ENCODE measurements at places on chromosomes 12 and 14.

DNA sequence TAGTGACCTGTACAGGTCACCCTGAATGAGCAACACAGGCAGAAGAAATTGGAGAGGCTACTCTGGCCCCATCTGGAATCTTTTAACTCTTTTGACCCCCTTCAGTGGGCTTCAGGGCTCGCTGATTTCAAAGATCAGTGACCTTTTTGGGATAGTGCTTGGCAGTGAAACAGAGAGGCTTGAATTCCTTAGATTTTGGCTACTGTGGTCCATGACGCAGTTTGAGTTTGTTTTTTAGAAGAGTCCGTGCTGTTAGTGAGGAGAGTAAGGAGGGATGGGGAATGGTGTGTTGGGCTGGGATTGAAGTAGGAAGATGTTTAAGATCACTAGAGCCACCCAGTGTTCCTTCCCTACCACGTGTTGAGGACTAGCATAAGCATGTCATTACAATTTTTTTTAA lies 16.5 kb downstream of the TMEM30B start:
- no peak for DNase-seq

- no peak for DNase-seq
These were observed 121.9 kb upstream of the ATF1 start for GRCh38 chr12:50642035-50642451.

DNA sequence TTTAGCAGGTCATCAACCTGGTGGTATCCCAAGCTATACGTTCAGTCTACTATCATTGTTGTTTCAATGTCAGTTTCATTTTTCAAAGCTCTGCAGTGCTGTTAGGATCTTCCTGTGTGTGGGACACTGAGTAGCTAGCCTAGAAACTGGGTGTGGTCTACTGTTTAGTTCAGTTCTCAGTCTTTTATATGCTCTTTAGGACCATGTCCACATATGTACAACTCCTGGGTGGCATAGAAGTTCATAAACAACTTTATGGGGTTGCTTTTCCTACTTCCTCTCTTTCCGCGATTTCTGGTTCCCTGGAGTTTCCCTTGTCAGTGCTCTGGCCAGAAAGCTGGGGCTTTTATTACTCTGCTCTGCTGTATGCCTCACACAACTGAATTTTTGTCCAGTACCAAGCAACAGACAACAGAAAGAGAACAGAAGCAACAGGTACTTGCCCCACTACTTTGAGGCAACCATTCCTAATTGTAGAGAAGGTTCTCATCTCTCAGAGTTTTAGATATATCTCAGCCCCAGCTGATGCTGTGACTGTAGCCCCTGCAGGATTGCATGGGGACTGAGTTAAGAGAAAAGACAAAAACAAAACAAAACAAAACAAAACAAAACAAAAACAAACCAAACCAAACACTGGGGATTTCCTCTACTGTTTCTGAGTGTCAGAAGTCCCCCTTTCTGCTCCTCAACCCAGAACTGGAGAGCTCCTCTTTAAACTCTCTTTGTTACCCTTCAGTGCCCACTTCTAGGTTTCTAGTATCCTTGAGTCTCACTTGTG lies 30.3 kb downstream of the MIS18BP1 start:
- no peak for DNase-seq

GRCh38 chr12:25186788-25187402 lies 8.1 kb downstream of the DNAI7 start:
- no peak for DNase-seq

- peak; percentile 66 for DNase-seq
These were observed 4.8 kb upstream of the AMN start for GRCh38 chr14:102917469-102918211.

GRCh38 chr12:28961948-28962384 lies 187.1 kb upstream of the FAR2 start:
- DNase-seq = no peak

- no peak for DNase-seq
These were observed 31.9 kb upstream of the FOS start for GRCh38 chr14:75246546-75247285.

DNA sequence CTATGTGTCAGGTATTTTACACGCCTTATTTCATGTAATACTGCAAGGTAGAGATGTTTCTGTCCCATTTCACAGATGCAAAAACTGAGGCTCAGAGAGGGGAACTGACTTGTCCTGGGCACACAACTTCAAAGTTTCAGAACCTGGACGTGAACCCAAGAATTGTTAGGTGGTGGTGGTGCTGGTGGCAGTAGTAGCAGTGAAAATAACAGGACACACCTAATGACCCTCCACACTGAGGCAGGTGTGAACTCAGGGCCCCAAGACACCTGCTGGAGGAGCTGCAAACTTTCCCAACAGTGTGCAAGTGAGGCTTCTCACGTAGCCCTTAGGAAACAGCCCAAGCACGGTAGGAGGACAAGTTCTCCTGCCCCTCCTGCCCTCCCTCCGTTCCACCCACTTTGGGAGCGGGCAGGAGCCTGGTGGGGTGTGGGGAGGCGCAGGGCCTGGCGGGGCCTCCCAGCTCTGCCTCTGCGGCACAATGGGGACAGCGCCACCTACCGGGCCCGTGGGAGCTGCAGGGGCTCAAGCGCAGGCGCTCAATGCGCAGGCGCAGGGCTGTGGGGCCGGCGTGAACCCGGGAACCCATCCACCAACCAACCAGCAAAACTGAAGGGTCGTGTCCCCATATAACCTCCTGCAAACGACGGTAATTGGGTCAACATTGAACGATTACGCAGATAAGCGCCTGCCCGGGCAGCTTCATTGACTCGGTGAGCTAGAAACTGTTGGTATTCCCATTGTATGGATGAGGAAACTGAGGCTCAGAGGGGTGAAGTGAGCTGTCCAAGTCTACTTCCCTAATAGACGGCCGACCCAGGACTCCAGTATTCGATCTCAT lies 12.0 kb upstream of the TRPV4 start:
- peak; percentile 91 for DNase-seq

DNA sequence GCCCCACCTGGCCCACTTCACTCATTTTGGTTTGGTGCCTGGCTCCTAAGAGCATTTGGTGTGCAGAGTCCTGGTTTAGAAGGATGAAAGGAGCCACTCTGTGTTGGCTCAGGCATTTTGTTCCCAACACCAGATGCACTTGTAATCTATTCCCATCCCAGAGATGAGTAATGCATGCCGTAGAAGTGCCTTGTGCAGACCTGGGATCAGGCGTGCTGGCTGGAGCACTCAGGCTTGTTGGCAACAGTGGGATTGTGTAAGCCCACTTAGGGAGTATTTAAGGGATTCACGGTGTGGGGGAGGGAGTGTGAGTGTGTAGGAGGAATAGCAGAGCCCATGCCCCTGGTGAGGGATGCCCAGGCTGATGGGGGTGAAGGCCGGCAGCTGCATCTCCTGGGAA lies 501.5 kb upstream of the TBX3 start:
- no peak for DNase-seq

DNA sequence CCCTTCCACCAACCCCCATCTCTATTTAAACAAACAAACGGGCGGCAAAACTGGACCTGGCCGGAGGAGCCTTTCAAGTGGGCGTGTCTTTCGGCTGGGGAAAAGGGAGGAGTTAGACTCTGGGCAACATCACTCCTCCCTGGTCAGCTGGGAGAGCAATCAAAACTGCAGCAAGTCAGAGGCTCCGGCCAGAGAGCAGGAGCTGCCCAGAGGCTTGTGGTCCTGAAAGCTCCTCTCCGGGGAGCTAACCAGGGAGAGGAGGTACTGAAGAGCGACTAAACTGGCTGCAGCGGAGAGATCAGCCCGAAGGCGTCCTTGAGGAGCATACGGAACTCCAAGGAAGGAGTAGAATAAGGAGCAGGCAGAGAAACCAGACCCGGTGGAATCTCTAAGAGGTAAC lies at the start of gene NEUROD4:
Gene NEUROD4, plus strand, starts transcription at position 191 of the 400 bp plus-strand sequence. CDS start 6,466 bp downstream, outside the sequence.
- no peak for DNase-seq

GRCh38 chr12:47282206-47282605 lies 202.4 kb upstream of the AMIGO2 start:
- no peak for DNase-seq

DNA sequence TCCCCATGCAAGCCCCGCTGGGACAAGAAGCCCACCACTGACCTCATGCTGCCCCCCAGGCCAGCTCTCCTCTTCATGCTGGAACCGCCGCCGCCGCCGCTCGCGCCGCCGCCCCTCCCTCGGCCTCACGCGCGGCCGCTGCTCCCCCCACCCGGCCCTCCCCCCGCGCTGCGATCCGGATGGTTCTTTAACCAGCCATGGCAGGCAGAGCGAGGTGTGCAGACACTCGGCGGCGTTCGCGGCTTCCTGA lies at the start of gene DCAF5:
Gene DCAF5, minus strand, starts transcription at position 218 of the 250 bp plus-strand sequence. Its CDS starts 141 bp downstream, at position 77.
- DNase-seq = no peak

DNA sequence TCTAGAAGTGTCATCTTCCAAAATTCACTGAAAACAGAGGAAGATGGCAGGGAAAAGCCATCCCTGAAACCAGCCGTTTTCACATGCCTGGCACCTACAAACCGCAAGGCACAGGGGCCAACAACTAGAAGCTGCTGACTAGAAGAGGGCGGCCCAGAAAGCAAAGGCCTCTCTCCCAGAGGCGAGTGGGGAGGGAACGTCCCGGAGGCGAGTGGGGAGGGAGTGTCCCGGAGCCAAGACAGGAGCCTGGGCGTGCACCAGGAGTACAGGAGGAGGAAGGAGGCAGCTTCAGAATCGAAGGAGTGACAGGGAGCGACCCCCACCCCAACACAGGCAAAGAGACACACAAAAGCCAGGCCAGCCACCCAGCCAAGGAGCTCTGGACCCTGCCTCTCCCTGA lies 21.0 kb downstream of the ANKLE2 start:
- no peak for DNase-seq

DNA sequence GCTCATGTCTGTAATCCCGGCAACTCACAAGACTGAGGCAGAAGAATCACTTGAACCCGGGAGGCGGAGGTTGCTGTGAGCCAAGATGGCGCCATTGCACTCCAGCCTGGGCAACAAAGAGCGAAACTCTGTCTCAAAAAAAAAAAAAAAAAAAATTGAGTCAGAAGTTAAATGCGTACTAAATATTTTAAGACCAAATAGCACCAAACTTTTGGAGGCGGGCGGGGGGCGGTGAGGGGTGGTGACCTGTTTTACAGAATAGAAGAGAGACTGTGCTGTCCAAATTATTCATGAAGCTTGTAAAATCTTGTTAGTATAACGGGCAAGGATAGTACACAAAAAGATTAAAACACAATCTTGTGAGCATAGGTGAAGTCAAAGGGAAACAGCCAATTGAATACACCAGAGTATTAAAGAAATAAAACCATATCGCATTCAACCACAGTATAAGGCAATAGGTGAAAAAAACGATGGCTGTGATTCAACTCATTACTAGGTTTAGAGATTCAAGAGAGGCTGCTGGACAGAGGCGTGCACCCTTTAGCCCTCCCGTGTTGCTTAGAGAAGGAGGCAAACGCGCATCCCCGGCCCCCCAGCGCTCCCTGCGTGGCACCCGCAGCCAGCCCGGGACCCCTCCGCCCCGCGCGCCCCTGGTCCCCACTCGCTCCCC lies 571 bp downstream of the ZNF891 start:
- no peak for DNase-seq

DNA sequence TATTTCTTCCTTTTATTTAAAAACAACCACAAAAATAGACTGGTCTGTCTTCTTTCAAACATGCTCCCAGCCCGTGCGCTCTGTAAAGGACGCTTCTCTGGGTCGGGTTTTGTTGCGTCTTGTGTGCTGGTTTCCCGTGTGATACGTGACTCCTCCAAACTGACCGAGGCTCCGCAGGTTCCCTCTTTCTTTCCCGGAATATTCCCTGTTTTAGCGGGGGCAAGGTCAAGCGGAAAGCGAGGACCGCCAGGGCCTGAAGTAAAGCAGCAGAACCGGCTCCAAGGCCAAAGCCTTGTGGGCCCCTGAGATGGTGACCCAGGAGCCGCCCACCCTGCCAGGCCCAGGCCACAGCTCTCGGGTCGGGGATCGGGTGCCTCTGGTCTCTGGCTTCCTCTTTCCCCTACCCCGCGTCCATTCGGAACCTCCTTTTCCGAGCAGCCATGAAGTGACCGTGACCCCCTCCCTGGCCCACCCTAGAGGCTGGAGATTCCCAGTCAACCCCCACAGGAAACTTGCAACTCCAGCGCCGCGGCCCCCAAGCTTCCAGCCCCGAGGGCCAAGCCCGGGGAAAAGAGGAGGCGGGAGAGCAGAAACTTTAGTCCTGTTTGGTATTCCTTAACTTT lies 885 bp upstream of the HOXC10 start:
- no peak for DNase-seq

GRCh38 chr12:121976950-121977349 lies 44.7 kb upstream of the BCL7A start:
- DNase-seq = no peak

GRCh38 chr14:51576879-51577278 lies 74.8 kb upstream of the FRMD6 start:
- DNase-seq = no peak

- no peak for DNase-seq
These were observed 463.9 kb upstream of the TBX3 start for GRCh38 chr12:115147916-115148315.

DNA sequence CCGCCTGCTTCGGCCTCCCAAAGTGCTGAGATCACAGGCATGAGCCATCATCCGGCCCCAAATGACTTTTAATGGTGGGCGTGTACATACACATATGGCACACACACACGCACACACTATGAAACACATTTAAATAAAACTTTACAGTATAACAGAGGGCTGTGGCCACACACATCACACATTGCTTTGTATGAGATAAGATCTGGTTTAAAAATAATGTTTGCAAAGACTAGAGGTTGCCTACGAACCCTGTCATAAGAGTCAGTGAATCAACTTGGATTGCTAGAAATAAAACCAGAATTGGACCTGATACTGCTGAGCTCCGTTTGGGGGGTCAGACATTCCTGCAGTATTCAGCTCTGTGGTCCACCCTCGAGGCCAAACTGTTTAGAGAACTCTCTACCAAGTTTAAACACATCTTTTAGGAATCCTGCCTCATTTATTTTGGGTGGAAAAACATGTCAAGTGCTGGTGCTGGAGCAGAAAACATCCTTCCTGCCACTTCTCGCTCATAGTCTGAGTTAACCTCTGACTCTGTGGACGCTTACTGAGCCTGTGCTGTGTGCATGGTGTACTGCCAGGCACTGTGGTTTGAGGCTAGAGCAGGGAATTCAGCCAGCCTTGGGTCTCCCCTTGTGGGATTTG lies 47.8 kb upstream of the EML1 start:
- DNase-seq = no peak

- DNase-seq = no peak
These were observed 240.4 kb upstream of the DCN start for GRCh38 chr12:91422811-91423692.

DNA sequence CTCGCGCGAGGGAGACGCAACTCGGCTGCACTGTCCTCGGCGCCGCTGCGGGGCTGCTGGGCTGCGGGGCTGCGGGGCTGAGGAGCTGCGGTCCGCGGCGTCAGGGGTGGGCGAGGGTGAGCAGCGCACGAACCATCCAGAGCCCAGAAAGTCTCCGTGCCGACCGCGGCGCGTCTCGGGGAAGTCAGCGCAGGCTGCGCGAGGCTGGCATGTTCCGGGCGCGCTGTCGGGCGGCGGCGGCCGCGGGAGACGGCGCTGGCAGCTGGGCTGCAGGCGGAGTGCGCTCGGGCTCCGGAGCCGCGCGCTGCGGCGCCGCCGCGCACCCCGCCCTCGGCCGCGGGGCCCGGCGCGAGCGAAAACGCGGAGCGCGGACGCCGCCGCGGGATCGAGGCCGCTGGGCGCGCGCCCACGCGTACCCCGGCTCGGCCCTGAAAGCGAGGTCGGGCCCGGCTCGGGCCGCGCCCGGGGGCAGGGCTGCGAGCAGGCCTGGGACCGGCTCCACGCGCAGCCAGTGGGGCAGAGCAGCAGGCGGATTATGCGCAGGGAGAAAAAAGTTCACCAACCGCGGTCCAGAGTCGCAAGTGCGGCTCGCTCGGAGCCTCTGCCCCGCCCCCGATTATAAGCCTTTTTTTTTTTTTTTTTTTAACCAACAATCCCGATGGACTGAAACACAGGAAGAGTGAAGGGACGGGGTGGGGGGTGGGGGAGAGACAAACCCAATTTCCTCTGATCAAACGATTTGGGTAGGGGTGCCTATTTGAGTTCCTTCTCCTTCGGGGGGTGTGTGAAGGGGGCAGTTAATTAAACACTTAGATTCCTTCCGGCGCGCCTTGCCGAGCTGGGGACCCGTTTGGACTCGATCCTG lies at the start of gene PRICKLE1:
Gene PRICKLE1, minus strand, starts transcription at position 282 of the 865 bp plus-strand sequence. CDS start 117,230 bp downstream, outside the sequence.
- no peak for DNase-seq

Data from natural killer cell treated with Interleukin-12 subunit alpha and Interleukin-12 subunit beta and Interleukin-15 and Interleukin-18, amount 100 ng/mL, for 72 hours (primary cell).